ENCODE measurements at places on chromosomes 3 and 15.

DNA sequence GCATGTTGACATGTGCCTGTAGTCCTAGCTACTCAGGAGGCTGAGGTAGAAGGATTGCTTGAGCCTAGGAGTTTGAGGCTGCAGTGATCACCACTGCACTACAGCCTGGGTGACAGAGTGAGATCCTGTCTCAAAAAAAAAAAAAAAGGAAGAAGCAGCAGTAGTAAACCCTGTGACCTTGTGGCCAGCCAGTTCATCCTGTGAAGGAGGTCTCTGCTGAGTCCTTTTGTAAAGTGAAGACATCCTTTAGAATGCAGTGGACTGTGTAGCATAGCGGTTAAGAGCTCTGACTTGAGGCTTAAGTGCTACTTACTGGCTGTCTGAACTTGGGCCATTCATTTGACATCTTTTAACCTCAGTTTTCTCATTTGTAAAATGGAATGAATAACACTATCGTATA is 8.3 kb downstream of the EXOSC7 start:
- no peak for DNase-seq

- peak; percentile 68 for DNase-seq
These were observed 43.6 kb downstream of the RASA2 start for GRCh38 chr3:141530415-141530768.

DNA sequence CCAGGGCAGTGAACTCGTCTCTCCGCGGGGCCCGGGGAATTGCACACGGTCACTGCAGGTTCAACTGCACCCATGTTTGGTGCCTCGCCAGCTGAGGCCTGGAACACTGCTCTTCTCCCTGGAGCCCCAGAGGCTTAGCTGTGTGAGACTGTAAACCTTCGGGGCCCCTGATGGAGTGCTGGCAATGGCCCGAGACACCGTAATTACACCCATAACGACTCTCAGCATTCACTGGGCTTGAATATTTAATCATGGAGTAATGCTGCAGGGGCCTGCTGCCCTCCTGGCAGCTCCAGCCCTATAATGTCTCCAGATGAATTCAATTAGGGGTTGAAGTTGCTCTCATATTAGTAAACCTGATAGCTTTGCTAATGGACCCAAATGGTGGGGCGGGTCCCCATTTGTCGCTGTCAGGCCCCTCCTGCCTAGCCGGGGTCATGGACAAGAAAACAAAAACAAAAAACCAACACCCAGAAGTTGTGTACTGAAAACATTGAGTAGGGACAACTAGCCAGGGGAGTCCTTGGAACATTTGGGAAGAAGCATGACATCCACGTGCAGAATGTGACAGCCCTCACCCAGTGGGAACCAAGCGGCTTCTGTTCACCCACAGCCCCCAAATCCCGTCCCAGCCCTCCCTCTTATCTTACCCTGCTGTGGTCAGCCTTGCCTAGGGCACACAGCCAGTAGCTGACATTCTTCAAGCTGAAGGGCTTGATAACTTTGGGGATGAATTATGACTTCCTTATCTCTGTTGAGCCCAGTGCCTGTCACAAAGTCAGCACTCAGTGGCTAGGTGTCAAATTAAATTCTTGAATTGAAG is 74.3 kb upstream of the SCN5A start:
- no peak for DNase-seq

GRCh38 chr3:171266740-171267073 is 193.5 kb downstream of the TNIK start:
- no peak for DNase-seq

DNA sequence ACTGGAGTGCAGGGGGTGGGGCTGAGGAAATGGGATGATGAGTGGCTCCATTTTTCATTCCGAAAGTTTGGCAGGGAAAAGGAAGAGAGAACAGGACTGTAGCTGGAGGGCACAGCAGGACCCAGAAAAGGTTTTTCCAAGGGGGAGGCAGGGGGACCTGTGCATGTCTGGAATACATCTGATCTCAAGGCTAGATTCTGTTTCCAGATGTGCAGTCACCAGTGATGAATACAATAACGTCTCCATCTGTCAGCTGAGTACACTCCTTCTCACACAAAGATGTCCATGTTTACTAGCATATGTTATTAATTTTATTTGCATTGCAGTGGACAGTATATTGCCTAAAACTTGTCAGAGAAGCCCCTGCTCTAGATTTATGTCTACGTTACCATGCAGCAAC is 39.9 kb upstream of the PRTG start:
- no peak for DNase-seq

DNA sequence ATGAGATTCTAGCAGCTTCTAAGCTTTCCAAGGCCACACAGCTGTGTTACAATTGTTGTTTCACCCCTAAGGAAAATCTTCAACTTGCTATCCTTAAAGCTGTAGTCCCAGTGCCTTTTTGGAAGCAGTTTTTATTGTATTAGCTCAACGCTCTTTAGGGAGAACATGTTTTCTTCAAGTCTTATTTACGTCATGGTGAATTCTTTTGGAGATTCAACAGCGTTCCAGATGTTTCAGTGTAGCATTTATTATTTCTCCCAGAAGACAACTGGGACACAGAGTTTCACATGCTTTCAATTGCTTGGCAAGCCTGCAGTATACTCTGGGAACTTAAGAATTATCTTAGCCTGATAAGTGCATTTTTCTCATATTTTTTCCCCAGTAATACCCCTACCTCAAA is 888.3 kb downstream of the PLOD2 start:
- no peak for DNase-seq

- DNase-seq = no peak
These were observed 19.2 kb downstream of the EXOSC7 start for GRCh38 chr3:44995142-44995770.

DNA sequence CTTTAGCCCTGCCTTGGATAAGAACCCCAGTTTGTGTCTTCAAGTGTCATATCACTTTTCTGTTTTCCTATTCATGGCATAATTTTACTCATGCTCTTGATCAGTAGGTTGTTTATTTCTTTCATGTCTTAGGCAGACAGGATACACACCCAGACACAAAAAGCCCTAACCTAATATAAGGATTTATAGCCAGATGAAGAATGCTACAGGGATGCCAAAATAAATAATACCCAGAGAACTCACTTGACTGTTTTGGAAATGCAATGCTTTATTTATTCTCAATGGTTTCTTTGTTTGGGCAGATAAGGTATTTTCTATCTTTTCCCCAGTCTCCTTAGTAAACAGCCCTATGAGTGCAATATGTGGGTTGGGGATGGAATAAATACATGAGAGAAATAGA is 424.0 kb upstream of the PDZRN3 start:
- DNase-seq = no peak

GRCh38 chr3:115646027-115646690 is 22.8 kb downstream of the GAP43 start:
- no peak for DNase-seq

GRCh38 chr3:116848248-116848829 is 138.8 kb downstream of the TUSC7 start:
- DNase-seq = no peak

DNA sequence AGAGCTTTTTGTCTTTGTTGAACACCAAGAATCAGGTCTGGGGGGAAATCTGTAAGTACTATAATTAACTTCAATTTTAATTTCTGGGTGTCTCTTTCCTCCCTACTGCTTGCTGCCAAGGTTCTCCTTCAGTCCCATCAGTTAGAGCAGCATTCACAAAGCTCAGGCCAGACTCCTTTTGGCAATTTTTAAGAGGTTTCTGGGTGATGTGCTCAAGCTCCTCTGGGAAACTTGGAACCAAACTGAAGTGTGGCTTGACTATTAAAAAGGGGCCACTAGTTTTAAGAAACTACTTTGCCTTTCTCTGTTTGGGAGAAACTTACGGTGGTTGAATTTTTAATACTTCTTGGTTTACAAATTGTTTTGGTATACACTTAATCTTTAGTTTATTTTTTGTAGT is 227.7 kb upstream of the SOX2 start:
- DNase-seq = no peak

- no peak for DNase-seq
These were observed 486 bp downstream of the LSG1 start for GRCh38 chr3:194671511-194671899.

- no peak for DNase-seq
These were observed 1.4 kb downstream of the WDR76 start for GRCh38 chr15:43828061-43828657.

DNA sequence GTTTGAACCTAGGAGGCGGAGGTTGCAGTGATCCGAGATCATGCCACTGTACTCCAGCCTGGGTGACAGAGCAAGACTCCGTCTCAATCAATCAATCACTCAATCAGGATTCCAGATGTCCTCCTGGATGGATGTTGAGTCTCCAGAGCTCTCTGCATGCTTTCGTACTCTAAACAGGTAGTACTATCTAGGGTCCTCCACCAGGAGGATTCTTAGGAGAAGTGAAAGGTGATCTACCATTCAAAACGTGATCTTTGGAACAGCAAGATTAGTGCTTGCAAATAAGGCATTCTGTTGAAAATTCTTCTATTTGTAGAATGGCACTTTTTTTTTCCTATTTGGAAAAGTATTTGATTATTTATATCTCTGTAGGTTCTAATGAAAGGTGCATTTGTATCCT is 34.3 kb downstream of the CNOT10 start:
- no peak for DNase-seq

DNA sequence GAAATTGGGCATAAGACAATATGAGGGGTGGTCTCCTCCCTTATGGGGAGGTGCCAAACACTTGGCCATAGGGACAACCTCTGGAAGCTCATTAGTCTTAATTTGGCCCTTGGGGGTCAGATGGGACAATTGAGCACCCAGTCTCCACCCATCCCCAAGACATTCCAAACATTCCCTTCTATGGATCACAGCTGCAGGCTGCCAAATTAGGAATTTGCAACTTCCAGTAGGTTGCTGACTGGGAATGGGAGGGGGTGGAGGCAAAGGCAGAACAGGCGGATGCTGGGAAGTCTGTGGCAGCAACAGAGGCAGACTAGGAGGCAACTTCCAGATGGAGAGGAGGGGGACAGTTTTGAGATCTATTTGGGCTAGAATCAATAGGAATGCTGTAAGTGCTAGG is 1.4 kb upstream of the PDHB start:
- peak; percentile 11 for DNase-seq

GRCh38 chr3:107798381-107798780 is 275.6 kb downstream of the BBX start:
- DNase-seq = no peak

GRCh38 chr15:54580643-54581042 is 602.4 kb downstream of the UNC13C start:
- DNase-seq = no peak

DNA sequence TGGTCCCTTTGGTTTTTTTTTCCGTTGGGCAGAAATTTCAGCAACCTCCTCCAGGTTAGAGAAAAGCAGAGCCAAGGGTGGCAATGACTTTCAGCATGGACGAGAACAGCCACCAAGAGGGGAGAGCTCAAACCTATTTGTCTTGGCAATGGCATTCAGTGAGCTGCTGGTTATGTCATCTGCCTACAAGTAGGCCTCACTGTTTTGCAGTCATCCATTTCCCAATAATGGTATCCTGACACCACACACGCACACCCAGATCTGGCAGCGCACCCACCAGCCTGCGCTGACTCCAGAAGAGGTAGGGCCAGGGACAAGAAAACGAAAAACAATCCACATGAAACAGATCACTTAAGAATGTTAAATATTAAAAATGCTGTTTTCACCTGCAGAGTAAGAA is 92.3 kb downstream of the MAGI1 start:
- DNase-seq = no peak

DNA sequence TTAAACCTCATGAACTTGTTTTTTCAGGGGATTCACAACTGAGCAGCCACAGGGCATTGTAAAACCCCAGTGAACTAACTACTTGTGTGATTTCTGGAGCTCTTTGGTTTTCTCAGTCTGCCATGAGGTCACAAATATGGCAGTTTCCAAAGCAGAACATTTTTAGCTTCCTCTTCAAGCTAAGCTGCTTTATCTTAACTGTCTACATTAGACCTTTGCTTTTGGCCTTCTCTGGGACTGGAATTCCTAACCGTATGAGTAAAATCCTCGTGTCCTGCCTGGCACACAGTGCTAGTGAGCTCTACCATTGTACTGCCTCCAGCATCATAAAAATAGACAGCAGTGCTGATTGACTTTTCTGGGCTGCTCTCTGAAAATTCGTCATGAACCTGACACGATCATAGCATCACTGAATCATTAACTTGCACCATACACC is 22.1 kb downstream of the CDIN1 start:
- DNase-seq = no peak

GRCh38 chr3:167493244-167493643 is 19.4 kb upstream of the SERPINI2 start:
- no peak for DNase-seq

DNA sequence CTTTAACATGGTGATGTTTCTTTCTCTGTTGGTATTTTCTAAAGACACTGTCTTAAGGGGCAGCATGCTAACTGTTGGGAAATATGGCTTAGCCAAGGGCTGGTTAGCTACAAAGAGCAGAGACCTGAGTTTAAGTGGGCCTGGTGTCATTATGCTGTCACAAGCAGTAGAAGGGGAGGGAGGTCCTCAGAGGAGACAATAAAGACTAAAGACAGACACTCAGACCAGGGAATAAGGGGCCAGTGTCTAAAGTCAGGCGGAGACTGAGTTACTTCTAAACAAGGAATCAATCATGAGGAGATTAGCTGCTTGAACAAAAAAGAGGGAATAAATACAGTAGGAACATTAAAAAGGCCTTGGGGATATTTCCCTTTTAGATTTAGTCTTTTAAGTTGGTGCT is 142.7 kb upstream of the DPPA4 start:
- DNase-seq = no peak

DNA sequence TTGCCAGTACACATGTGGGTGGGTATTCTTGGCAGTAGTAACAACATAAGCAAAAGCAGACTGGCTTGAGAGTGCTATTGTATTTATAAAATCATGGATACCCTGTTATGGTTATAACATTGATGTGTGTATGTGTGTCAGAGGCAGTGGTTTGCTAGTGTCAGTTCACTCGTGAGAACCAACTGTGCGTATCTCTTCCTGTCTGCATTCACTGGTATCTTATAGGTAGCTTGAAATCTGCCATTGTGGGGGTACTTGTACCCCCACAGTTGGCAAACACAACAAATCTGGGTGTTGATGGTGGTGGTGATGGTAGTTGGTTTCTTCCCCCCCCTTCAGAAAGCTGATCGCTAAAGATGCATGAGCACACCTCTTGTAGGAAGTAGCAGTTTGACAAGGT is 355.8 kb upstream of the SATB1 start:
- DNase-seq = no peak

DNA sequence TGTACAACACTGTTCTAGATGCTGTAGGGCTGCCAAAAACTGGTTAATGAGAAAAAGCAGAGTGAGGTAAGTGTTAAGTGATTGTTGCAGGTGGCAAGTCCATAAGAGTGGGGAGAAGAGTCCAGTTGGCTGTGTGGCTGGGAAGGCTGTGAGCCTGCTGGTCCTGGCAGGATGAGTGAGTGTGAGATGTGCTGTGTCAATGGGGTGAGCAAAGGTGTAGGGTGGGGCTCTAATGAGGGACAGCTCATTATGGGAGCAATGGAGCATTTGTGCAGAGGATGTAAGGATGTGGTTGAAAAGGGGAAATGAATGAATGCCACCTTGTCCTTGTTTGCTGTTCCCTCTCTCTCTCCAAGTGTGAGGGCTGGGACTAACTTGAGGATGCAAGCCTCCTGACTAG is 145.3 kb upstream of the ROPN1 start:
- DNase-seq = no peak

- no peak for DNase-seq
These were observed 264.4 kb upstream of the NR2F2 start for GRCh38 chr15:96066126-96066525.

Data from amniotic stem cell (primary cell).